Transverse colon (tissue), 4 donors: ENCODE measurements at places on chromosomes 2 and 18. TPM values are rescaled to one million over a fixed set of nuclear protein-coding genes. Genes with fewer than 3 reads are reported as not detected.

The SIGLEC15 gene
- total RNA-seq = not detected

The IL36A gene
- total RNA-seq = not detected

DNA sequence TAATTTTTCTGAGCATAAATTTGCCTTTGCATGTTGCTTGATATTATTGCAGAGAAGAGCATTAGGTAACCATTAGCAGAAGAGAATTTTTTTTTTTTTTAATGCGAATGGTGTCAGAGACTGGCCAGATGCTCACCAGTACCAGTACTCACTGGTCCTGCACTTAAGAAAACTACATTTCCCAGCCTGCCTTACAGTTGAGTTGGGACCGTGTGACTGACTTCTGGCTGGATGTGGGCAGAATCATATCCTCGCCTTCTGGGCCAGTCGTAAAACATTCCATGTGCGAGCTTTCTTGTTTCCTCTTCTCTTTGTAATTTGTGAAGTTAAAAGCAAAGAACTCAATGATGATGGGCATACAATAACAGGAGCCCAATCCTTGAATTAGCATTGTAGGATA lies 132.4 kb downstream of the LRRC30 start:
- no peak for DNase-seq

GRCh38 chr18:28175150-28175929 lies 1.6 kb downstream of the CDH2 start:
- no peak for DNase-seq

DNA sequence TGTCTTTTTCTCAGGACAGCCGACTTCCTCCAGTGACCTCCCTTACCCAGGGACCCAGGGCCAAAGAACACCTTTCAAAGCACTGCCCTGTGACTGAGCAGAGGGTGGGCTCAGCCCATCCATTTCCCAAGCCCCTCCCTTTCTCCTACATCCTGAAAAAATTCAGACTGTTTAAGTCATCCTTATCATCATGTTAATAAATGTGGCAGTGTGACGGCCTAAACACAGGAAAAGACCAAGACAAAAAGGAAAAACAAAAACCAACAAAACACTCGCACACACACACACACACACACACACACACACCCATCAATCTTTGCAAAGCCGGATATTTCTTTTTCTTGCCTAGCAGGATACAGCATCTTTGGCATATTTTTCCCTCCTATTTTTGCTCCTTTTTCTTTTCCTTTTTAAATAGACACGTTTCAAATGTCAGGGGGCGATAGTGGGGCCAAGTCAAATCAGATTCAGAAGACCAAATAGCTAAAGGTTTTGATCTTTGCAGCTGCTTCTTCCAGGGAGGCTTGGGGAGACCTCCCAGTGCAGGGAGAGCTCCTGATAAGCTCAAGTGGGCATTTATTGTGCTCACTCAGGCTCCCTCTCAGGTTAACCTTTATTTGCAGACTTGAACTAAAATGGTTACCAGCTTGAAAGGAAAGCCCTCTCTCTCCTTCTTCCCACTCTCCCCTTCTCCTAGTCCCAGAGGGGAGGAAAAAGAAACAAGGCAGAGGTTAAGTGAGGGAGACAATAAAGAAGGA lies 39.5 kb upstream of the NRP2 start:
- DNase-seq = no peak

- DNase-seq = no peak
These were observed 133.5 kb downstream of the SOX11 start for GRCh38 chr2:5825686-5826085.
